Forelimb muscle (tissue), 1 donor: ENCODE measurements at places on chromosomes 3 and 15.

DNA sequence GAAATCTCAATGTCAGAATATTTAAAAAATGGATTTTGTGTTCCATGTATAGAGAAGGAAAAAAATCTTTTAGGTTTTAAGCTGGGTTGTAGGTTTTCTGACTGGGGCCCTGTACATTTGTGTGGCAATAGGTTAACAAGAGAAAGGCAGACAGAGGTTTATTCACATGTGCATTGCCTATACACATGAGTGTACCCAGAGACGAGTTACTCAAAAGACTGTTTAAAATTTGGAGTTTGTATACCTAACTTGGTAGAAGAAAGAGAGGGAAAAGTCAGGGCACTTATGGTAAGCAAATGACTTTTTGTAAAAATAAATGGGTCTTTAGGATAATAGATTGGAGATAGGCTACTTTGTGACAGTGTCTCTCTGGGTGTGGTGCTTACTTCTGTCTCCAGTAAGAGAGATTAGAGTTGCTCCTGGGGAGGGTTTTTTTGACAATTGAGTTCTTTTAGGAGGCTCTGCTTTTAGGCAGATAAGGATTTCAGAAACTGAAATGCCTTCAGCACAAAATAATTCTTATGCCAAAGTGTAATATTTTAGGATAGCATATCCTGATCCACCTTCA, 225.2 kb downstream of the TCF12 start:
- no peak for DNase-seq

DNA sequence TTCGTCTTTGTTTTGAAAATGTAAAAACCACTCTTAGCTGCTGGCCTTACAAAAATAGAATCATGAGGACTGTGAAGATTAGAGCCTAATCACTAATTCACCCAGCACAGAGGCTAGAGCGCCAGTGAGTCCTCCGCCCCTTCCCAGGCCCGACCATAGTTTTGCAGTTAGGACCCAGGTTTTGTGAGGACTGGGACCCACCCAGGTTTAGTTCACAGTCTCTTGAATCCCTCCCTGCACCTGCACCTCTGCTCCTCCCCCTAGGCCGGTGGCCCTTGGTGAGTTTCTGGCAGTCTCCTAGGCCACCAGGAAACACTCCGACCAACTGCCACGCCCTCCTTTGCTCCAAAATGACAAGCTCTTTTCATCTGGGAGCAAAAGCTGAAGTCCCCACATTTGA, 136.0 kb upstream of the CCDC54 start:
- no peak for DNase-seq

DNA sequence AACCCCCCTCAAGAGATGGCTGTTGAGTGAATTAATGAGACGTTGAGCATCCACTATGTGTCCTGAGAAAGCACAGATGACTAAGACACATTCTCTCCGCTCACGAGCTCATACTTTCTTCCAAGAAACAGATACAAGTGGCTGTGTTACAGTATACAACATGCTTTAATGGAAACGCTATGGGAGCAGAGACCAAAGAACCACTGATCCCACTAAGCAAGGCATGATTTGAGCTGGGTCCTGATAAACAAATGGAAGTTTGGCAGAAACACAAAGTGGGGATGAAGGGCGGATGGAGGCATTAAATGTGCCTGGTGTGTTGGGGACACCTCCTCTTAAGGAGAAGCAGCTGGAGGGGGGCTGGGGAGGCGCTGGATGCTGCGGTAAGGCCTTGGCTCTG, 129.4 kb downstream of the UACA start:
- no peak for DNase-seq

DNA sequence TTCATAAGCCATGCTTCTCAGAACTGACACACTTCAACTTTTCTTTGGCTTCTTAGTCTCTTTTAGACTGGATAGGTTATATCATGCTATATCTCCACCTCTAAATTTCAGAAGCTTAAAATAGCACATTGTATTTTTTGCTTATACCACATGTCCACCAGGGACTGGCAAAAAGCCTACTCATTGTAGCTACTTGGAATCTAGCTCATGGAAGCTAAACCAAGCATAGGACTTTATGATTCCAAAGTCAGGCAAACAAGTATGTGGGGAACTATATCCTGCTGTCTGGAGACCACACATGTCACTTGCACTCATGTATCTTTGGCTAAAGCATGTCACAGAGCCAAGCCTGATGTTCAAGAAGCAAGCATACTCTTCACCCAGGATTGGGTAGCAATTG, 245.0 kb upstream of the RASGRP1 start:
- no peak for DNase-seq

DNA sequence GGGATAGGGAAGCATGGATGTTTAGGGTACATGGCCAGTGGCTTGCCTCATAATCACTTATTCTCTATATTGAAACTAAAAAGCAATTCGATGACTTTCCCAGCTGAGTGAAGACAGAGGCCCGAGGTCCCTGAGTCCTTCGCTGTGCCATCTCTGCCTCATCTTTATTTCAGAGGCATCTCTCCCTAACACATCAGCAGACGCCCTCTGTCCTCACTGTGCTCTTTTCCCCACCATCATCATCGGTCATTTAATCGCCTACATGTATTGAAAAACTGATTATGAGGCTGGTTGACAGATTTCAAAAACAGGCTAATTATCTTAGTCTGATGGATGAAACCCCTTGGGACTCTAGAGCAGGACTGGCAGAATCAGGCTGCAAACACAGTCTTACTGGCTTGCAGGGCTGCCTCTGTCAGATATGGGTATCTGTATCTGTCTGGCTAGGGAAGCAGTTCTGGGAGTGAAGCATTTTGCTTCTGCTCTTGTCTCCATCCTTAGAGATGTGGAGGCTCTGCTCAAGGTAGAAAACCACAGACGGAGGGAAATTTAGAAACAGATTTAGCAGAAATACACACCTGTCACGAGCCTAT, 291.0 kb upstream of the CHRM5 start:
- DNase-seq = no peak

GRCh38 chr3:121979734-121980449, 42.2 kb downstream of the ILDR1 start:
- DNase-seq = no peak

DNA sequence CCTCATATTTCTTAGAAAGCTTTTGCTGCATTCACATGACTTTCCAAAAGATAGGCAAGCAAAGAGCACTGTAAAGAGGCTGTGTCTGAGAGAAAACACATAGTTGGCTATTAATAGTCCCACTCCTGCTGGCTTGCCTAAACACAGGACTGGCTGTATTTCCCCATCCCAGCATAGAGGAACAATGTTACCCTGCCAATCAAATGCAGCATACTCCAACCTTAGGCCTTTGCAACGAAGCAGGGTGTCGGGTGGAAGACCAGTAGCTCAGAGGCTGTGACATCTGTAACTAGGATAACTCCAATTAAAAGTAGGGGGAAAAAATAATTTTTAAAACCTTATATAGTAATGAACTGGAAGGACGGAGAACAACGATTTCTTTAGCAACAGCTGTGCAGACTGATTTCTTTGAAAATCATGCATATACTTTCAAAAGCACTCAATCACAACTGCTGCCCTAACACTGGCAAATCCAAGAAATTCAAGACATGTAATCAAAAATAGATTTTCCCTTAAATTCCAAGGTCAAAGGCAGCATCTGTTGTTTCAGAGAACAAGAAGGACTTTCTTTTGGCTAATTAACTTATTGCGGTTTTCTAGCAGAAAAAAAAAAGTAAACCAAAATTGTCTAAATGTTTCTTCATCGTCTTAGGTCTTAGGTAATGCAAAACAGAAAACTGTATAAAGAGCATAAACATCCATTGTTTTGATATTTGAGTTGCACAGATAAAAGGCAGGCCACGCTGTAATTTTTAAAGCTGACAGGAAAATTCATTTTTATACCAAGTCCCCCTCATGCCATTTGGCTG, 139.3 kb downstream of the TNIK start:
- no peak for DNase-seq

GRCh38 chr3:50607271-50608091, 4.1 kb downstream of the CISH start:
- no peak for DNase-seq

DNA sequence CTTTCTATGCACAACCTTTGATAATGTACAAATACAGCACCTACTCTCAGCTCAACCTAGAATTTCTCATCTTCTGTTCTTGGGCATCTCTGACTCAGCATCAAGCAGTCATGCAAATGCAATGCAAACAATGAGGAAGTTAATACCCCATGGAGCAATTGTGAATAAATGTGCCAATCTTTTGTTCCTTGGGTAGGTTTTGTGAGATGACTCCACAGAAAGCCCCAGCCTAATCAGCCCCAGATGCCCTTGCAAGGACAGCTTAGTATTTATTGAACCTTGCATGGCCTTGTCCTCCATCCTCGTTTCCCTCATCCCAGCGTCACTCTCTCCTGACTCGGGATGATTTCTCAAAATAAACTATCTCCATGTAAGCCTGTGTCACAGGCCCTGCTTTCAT, 494.7 kb upstream of the NECTIN3 start:
- DNase-seq = no peak

- no peak for DNase-seq
These were observed 37.8 kb downstream of the MINDY4B start for GRCh38 chr3:150867434-150867833.

DNA sequence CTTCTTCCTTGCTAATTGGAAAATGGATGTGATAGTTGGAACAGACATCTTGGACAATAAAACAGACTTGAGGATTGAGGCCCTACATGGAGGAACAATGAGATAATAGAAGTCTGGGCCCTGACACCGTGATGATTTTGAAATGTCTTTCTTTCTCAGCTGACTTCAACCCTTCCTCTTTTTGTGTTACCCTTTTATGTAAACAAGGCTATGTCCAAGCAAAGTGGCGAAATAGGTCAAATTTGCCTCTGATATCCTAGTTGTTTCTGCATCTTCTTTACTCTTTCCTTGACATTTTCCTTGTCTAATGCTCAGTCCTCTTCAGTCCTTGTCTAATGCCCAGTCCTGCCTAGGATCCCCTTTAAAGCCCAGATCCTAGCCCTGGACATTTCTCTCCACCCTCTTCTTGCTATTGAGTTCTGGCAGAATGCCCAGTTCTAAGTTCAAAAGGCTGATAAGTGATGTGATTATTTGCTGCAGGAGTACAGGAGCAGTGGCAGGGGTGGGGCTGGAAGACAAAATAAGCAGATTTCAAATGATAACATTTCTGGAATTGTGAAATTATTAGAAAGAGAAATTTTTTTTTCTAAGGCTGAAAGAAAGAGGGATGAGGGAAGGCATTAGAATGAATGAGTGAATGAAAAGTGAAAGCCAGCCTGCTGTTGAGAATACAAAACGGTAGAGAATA, 6.5 kb upstream of the VPS8 start:
- DNase-seq = no peak

GRCh38 chr3:40317061-40317855, 7.8 kb downstream of the EIF1B start:
- DNase-seq = no peak

GRCh38 chr3:36911990-36912804, 32.7 kb downstream of the TRANK1 start:
- peak; percentile 60 for DNase-seq

DNA sequence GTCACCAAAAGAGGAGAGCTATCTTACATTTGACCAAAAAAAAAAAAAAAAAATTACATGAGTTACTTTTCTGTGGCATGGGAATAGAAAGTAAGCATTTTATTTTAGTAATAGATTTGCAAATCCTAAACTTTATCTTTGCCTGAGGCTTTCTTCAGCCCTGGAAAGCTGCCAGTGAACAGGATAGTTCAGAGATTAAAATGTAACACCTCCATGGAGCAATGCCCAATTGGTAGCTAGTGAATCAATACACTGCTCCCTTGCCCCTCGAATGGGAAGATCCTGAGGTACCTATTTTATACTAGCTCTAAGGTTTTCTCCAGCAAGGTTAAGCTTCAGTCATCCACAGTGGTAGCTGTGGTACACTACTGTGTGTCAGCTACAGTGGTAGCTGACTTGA, 867.1 kb downstream of the NAALADL2 start:
- no peak for DNase-seq

GRCh38 chr15:87604857-87605446, 651.6 kb downstream of the NTRK3 start:
- DNase-seq = no peak

DNA sequence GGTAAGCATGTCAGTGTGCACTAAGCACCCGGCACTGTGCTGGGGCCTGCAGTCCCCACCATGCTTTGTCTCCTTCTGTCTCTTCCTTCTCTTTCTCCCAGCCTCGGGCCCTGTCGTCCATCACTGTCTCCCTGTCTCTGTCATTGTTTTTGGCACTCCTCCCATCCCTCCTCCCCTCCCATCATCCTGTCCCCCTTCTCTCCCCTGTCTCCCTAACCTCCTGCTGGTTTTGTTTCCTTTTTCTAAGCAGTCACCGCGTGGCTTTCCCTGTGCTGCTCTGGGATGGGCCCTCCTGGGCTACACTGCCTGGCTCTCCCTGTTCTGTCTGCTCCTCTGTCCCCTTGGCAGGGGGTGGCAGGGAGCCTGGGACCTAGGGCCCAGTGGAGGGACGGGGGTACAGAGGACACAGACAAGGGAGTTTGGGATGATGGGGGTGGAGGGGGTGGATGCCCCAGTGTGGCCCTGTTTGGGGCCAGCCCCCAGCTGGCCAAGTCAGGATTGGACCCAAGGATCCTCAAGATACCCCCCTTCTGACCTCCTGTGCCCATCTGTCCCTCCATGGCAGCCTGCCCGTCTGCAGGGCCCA, 5.7 kb downstream of the CHST13 start:
- DNase-seq = no peak

- DNase-seq = no peak
These were observed 10.1 kb upstream of the RBM5 start for GRCh38 chr3:50078622-50079021.

GRCh38 chr3:146953511-146953981, 348.4 kb upstream of the PLSCR5 start:
- DNase-seq = no peak

DNA sequence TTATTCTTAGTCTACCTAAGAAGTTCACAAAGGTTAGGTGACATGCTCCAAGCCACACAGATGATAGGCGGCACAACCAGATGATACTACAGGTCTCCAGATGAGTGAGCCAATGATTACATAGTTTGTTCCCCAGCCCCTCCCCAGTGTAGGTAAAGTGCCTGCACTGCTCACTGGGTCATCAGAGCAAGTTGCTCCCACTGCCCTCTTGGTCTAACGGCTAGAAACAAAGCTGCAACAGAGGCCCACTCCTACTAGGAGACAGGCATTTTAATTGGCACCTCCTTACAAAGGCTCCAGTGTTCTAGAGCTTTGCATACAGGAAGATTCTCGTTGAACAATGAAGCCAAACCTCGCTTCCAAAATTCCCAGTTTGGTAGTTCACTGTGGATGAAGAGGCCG, 47.3 kb downstream of the TMEM44 start:
- no peak for DNase-seq
